Activated T-helper 1 cell treated with anti-CD3 and anti-CD28 coated beads, Interleukin-2, amount 50 U/mL, for 16 hours (primary cell): ENCODE measurements at places on chromosomes 6 and 20.

- DNase-seq, result no peak
Measured at GRCh38 chr20:24040896-24041459, 52.4 kb upstream of the GGTLC1 start.

DNA sequence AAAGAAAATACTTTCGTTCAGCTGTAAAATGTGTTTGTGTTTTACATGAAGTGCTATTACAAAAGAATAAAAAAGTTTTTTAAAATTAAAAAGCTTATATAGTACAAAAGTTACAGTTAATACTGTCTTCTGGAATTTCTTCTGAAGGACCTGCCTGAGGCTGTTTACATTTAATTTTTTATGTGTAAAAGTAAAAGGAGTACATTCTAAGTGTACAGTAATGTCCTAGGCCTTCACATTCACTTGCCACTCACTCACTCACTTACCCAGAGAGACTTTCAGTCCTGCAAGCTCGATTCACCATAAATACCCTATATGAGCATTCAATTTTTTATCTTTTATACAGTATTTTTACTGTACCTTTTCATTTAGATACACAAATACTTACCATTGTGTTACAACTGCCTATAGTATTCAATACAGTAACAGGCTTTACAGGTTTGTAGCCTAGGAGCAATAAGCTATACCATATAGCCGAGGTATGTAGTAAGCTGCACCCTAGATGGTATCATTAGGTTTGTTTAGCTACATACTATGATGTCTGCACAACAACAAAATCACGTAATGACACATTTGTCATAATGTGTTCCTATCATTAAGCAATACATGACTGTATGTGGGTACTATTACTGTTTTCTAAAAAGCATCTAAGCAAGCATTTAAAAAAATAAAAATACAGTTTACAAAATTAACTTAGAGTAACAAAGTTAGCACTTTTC lies 33.0 kb downstream of the RNF146 start:
- DNase-seq, result no peak

DNA sequence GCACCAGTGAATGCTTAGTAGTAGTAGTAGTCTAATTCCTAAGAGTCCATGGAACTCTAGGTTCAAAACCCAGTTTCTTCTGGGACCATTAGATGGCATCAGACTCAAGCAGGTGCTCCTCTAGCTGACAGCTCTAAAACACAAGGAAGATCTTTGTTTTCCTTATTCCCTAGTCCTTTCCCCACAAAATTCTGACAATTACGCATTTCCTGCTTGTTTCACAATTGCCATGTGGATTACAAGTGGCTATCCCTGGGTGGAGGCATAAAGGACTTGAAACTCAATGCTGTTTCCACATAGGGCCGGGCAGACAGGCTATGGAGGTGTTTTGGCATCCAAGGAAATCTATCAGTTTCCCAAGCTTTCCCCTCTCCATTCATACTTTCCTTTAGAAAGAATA lies 9.2 kb upstream of the HLA-DOB start:
- DNase-seq, result no peak

- no peak for DNase-seq
Measured at GRCh38 chr6:37585937-37586336, 86.2 kb upstream of the CCDC167 start.

- no peak for DNase-seq
Measured at GRCh38 chr6:105626295-105627158, 223.6 kb upstream of the PREP start.

DNA sequence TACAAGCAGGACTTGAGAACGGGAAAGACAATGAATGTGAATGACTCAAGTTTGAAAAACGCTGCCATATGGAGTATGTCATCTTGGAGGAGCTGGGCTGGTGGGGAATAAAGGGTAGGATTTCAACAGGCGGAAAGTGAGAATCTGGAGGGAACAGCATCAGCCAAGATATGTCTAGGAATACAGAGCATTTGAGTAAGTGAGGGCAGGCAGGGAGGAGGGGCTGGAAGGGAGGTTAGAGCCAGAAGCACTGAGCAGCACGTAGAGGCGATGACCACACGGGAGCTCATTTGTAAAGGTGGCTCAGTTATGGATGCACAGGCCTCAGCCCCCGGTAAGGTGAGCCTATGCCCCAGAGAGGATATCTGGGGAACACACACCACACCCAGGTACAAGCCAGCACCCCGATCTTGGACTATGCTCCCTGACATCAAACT lies 115.1 kb downstream of the ZMYND8 start:
- DNase-seq, result no peak

DNA sequence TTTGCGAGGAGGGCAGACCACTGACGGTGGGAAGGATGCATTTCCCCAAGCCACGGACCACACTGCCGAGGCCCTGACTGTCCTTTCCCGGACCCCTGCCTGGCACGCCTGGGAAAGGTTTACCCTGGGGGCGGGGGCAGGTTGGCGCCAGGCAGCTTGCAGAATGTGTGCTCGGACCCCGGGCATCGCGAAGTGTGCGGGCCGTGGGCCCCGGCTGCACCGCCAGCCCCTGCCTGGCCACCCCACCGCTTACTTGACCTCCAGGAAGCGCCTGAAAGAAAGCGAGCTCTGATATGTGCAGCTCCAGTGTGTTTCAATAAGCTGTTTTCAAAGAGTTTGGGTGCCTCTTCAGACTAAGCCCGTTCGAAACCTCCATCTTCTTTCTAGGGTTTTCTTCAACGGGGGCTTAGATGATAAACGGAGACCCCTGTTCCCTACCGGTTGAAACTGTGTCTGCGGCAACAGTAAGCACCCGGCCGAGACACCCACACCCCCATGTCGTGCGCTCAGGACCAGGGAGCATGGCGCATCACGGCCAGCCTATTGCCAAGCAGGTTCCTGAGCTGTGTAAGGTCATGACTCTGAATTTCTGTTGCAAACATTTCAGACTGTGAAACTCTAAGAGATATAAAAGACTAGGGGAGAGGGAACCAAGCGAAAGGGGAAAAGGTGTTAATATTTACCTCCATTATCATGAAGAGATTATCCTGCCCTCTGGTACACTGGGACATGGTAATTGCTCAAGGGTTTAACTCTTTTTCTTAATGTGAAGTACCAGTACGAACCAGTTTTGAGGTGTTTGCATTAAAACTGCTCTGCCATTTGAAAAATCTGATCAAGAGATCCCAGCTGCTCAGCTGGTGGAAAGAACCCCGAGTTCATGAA lies 231.2 kb upstream of the FOXQ1 start:
- no peak for DNase-seq

GRCh38 chr6:76852776-76853175 lies 610.5 kb downstream of the HTR1B start:
- no peak for DNase-seq

- DNase-seq, result no peak
Measured at GRCh38 chr20:504632-505075, 38.9 kb downstream of the CSNK2A1 start.

DNA sequence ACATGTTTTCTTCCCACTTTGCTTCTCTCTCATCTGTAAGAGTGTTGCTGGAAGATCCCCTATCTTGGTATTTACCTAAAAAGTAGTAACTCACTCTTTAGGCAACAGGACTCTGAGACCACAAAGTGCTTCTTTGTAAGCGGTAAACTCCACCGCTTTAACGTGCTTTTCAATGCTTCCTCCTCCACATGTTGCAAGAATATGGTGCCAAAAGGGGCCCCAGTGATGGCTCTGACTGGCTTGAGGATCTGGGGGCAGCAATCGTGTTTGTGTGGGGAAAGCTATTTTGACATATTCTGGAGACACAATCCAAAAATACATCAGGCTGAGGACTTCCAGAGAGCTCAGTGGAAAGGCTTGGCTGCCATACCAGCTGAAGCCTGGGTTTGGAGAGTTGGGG lies 12.4 kb upstream of the CPNE5 start:
- no peak for DNase-seq

DNA sequence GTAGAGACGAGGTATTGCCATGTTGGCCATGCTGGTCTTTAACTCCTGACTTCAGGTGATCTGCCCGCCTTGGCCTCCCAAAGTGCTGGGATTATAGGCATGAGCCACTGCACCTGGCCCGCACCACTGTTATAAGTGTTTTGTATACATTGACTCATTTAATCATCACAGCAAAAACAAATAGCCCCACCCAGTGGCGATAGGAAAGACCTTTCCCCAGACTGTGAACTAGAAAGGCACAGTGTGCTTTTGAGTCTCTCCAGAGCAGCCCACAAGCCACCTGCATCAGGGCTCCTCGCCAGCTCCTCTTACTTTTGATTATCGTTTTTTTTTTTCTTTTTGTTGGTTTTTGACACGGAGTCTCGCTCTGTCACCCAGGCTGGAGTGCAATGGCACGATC lies 27.9 kb upstream of the ZFP64 start:
- DNase-seq, result no peak

GRCh38 chr20:37295001-37295400 lies 5.5 kb downstream of the MANBAL start:
- no peak for DNase-seq

GRCh38 chr6:35492258-35492973 lies 4.5 kb downstream of the TEAD3 start:
- DNase-seq, result no peak

DNA sequence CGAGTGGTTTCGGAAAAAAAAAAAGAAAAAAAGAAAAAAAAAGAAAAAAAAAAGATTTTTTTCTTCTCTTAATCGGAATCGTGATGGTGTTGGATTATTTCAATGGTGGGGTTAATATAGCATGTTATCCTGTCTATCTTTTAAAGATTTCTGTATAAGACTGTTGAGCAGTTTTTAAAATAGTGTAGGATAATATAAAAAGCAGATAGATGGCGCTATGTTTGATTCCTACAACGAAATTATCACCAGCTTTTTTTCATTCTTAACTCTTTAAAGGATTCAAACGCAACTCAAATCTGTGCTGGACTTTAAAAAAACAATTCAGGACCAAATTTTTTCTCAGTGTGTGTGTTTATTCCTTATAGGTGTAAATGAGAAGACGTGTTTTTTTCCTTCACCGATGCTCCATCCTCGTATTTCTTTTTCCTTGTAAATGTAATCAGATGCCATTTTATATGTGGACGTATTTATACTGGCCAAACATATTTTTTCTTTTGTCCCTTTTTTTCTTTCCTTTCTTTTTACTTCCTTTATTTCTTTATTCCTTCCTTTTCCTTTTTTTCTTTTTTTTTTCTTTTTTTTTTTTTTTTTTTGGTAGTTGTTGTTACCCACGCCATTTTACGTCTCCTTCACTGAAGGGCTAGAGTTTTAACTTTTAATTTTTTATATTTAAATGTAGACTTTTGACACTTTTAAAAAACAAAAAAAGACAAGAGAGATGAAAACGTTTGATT lies 3.6 kb downstream of the SOX4 start:
- DNase-seq, result no peak

- no peak for DNase-seq
Measured at GRCh38 chr6:133895573-133896343, 6.8 kb downstream of the TCF21 start.

DNA sequence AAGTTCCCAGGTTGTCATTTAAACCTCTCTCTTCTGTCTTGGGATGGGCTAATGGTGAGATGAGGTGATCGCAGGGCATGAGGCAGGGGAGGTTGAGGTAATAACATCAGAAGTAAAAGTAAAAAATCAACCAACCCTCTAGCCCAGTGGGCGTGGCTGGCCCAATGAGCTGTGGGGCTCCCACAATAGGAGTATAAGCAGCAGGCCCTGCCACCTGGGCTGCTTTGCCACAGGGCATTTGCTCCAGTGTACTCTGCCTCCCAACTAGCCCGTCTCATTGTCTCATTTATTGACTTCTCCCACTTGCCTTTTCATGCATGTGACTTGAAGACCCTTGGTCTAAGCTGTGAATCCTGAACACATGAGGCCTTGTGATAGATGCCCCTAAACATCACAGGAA lies 62.8 kb downstream of the PHACTR3 start:
- no peak for DNase-seq

- no peak for DNase-seq
Measured at GRCh38 chr6:35543459-35544193, 30.9 kb upstream of the TULP1 start.

DNA sequence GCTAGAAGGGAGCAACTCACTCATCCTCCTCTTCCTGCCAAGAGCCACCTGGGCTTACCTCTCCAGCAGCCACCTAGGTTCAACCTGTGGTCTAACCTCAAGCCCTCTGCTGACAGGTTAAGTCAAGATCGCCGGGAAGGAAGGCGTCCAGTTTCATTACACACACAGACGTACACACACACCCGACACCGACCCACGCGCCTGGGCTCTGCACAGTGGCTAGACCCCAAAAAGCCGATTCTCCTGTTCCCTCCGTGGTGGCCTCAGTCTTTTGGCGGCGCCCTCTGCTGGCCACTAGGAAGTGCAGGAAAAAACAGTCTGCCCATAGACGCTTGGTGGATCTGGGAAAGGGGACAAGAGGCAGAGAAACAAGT lies 52.8 kb downstream of the MRPL14 start:
- DNase-seq, result peak; percentile 33

DNA sequence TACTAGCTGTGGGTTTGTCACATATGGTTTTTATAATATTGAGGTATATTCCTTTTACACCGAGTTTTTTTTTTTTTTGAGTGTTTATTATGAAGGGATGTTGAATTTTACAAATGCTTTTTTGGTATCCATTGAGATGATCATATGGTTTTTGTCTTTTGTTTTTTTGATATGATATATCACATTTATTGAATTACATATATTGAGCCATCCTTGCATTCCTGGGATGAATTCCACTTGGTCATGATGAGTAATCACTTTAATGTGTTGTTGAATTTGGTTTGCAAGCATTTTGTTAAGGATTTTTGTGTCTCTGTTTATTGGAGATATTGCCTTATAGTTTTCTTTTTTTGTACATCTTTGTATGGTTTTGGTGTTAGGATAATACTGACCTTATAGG lies 3.3 kb upstream of the ZNF337 start:
- DNase-seq, result no peak

- DNase-seq, result peak; percentile 57
Measured at GRCh38 chr20:63635431-63636141, 8.7 kb upstream of the GMEB2 start.

GRCh38 chr6:43776115-43776798 lies 6.2 kb downstream of the VEGFA start:
- DNase-seq, result no peak

- DNase-seq, result no peak
Measured at GRCh38 chr6:129030215-129030614, 147.3 kb downstream of the LAMA2 start.

DNA sequence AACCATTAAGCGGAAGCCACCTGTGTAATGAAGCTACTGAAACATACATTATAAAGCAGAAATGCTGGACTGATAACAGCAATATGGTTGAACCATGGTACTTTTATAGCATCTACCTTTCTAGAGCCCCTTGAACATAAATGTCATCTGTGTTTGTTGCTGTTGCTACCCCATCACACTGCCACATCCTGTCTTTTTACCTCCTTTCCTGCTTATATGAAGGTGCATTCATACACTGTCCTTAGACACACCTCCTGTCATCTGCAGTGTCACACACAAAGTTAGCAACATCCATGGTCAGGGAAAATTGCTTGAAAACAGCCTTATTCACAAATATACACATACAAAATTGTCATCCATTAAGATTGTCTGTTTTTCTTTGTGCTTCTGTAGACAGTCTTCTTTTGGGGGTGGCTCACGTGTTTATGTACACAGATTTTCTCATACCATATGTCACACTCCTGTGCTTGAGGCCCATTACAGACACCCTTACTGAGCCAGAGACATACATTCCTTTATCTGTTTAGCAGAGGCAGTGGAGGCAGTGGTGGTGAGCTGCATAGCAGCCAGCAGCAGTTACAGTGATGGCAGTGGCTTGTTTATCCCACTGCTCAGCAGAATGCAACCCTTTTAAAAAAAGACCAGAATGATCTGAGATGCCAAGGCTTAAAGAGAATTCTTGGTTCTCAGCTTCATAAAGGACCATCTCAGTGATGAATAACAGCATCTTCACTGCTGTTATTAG lies 25.9 kb downstream of the C6orf62 start:
- DNase-seq, result no peak
